ENCODE measurements at places on chromosomes 3 and 15.

DNA sequence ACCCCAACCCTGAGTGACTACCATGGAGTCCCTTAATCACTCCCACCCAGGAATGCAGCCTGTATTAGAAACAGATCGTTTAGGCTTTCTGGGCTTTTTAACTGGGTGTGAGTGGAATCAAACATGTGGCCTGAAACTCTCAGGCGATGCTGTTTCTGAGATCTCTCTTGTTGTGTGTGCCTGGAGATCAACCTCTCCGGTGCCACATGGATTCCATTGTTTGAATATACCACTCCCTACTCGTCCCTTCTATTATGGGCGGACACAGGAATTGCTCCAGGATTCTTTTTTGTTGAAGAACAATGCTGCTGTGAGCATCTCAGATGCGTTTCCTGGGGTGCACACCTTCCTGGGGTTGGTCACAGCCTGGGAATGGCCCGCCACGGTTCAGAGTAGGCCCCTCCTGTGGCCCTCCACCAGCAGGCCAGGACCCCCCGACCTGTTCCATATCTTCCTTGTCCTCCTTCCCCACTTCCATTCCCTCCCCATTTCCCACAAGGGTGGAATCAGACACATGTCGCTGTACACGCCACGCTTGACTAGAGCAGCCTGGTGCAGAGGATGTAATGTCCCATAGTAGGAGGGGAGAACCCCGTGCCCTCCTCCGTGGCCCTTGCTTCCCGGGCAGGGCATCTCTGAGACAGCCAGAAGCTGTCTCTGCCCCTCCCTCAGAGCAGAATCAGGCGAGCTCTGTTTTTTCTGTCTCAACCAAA lies 36.4 kb upstream of the PRR23E start:
- no peak for DNase-seq

DNA sequence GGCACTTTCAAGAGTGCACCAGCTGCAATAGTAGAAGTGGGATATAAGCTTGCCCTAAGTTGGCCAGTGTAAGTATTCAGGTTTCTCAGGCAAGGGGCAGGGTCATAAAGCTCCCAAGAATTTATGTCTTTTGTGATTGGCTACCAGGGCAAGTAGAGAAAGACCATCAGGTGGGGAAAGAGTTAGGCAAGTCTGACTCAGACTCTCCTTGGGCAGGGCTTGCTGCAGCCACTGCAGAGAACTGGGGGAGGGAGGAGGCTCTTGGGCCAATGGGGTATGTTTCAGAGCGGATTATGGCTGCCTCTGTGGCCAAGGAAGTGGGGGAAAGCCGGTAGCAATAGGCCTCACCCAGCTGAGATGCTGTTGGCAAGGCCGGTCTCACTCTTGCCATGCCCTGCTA lies 44.6 kb upstream of the SLC25A36 start:
- no peak for DNase-seq

DNA sequence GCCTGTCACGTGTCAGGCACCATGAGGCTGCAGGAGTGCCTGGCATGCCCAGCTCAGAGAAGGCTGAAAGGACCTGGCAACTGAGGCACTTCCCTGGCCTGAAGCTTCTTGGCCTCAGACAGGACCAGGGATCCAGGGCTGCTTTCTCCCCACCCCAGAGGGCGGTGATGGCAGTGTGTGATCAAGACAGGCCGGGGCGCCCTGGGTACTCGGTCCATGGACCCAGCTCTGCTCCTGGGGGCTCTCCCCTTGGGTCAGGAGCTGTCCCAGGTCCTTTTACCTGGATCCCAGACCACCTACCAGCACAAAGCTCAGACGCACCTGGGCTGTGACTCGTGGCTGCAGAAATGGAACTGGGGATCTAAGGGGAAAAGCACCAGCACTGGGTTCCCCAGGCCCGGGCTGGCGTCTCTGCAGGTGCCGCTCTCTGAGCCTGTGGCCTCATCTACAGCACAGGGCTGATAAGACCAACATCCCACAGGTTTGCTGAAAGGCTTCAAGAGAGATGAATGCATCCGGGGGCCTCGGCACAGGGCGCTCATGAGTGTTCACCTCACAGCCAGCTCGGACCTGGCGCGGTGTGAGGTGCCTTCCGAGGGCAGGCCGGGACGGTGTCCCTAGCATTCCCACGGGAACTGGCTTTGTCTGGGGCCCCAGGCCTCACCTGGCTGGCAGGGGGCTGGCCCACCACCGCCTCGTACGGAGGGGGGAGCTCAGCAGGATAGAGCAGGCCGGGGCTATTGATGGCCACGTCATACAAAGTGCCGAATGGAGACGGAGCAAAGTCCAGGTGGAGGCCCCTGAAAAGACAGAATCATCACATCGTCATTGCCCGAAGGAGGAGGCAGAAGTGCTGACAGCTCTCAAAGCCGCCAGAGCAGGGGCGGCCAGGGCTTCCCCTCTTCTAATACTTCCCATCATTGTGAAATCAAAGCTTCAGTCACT lies 133.6 kb downstream of the NSMCE3 start:
- no peak for DNase-seq

DNA sequence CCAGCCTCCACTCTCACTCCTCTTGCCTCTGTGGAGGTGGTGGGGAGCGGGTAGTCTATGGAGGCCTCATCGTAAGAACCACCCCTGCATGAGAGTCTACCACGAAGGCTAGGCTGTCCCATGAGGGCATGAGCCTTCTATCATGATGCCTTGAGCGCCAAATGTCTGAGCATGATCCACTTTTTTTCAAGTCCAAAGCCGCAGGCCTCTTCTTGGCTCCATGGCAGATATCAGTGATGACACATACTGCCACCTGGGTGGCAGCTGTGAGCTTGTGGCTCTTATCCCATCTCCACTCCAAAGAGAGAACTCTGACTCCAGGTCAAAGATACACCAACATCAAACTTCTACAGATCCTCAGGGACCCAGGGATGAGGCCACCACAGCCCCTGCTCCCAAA lies 13.5 kb downstream of the POC1A start:
- DNase-seq = no peak

GRCh38 chr3:154656486-154656885 lies 226.5 kb upstream of the GPR149 start:
- DNase-seq = no peak

DNA sequence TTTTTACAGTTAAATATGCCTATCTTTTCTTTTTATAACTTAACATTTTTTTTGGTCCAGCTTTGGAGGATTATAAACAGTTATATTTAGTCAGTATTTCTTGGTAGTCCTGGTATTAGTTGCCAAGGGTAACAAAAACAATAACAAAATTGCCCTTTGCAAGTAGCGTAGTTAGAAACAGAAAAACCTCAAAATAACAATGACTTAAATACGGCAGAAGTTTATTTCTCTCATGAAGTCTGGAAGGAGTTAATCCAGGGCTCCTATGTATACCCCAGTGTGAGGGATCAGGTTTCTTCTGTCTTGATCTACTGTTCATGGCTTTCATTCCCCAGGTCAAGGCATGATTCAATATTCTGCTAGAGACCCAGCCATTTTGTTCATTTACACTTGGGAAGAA lies 14.1 kb upstream of the MYH15 start:
- DNase-seq = no peak
